ENCODE measurements at places on chromosomes 3 and 15. TPM values are rescaled to one million over a fixed set of nuclear protein-coding genes. Genes with fewer than 3 reads are reported as not detected.

DNA sequence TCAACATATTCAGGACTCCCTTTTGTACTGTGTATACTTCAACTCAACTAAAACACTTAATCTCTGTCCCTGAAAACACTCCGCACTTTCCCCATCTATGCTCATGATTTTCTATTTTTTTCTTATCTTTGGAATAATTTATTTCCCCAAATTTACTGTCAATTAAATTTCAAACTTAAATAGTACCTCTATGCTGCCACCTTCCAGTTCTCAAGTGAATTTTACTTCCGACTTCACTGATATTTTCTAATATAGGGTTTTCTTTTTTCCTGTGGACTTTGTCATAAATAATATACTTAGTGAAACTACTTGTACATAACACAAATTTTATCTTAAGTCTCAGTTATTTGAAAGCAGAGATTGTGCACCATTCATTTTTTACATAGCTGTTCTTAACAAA, 1303.3 kb downstream of the OTOL1 start:
- no peak for DNase-seq
- no peaks in the 10 kb centered on the region for H3K4me1 ChIP-seq
- no peaks in the 10 kb centered on the region for H3K36me3 ChIP-seq
- H3K27me3 ChIP-seq = no peaks in the 10 kb centered on the region
- no peak overlapping the region for H3K4me3 ChIP-seq

DNA sequence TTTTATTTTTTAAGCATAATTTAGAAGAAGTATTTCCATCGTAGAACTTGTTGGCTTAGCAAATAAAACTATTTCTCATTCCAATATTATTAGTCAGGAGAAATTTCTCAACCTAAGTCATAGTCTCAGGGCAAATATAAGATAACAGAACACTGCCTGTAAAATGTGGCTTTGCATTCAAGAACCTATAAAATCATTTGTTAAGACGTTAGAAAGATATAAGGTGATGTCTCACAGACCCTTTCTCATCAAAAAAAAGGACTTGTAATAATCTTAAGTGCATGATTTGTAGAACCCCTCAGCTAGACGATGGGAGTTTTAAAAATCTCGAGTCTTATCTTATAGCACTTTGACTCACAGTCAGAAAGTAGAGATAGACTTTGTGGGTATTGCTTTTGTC, 314.7 kb upstream of the CFAP20DC start:
- H3K27me3 ChIP-seq = no peaks in the 10 kb centered on the region
- DNase-seq = no peak
- H3K27ac ChIP-seq = no peak overlapping the region
- H3K36me3 ChIP-seq = no peaks in the 10 kb centered on the region
- H3K4me1 ChIP-seq = no peaks in the 10 kb centered on the region
- H3K4me3 ChIP-seq = no peak overlapping the region

Gene FILIP1L
- 47.8 TPM for total RNA-seq

GRCh38 chr15:44716983-44717602, 5.8 kb downstream of the B2M start:
- no peak for DNase-seq
- peaks cover 14% of the 10 kb centered on the region for H3K4me1 ChIP-seq
- H3K27me3 ChIP-seq = no peaks in the 10 kb centered on the region
- peaks cover 7% of the 10 kb centered on the region for H3K36me3 ChIP-seq
- no peak overlapping the region for H3K27ac ChIP-seq
- no peak overlapping the region for H3K4me3 ChIP-seq

Measured in body of pancreas (tissue), 4 donors.